ENCODE measurements at places on chromosomes 5 and 9.

DNA sequence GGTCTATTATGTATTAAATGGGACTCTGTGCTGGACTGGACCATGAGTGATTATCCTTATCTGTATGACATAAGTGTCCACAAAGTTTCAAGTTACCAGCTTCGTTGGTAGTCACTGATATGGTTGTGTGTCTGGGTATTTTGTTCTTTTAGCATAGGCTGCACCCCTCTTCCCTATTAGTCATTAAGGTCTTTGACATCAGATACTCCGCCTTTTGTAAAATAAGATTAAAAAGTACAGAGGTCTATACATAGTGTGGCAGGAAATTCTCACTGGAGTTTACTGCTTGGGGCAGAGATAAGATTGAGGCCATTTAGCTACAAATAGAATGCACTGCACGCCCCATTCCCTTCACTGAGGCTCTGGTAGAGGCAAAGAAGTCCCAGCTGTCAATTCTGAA, 99.4 kb downstream of the TMEM215 start:
- DNase-seq = no peak

GRCh38 chr9:26809795-26810194, 82.8 kb downstream of the CAAP1 start:
- no peak for DNase-seq

DNA sequence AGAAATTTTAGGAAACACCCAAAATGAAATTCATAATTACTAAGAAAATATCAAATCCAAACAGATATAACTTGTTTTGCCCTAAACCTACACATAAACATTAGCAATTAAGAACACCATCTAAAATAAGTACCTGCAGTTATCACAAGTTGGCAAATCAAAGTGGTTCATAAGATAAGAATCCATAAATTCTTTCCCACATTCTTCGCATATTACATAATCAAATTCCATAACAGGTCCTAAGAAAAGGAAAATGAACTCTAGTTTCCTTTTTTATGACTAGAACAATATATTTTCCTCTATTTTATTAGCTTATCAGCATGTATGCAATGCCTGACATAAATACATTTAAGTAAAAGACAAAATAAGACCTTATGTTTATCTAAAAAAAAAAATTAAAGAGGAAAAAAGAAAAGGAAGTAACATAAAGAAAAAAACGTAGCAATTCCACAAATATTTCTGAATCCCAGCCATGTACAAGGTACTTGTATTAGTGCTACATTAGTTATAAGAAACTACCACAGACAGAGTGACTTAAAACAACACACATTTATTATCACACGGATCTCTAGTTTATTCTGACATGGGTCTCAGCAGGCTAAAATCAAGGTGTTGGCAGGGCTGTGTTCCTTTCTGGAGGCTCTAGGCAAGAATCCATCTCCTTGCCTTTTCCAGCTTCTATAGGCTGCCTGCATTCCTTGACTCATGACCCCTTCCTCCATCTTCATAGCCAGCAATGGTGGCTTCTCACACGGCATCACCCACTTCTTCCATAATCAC, 7.5 kb downstream of the XPA start:
- DNase-seq = no peak

DNA sequence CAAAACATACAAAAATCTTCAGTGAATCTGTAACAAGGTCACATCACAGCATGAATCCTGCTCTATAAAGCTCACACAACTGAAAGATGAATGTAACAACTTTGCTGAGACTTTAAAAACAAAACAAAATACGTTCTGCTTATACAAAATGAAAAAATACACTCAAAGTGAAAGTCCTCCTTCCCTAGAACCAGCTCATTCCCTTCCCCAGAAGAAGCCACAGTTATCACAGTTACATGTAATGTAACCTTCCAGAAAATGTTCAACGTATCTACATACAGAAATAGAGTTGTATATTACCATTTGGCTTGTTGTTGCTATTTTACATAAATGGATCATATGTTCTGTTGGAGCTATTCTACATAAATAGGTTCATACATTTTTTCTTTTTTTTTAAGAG, 2.6 kb downstream of the AUH start:
- no peak for DNase-seq

DNA sequence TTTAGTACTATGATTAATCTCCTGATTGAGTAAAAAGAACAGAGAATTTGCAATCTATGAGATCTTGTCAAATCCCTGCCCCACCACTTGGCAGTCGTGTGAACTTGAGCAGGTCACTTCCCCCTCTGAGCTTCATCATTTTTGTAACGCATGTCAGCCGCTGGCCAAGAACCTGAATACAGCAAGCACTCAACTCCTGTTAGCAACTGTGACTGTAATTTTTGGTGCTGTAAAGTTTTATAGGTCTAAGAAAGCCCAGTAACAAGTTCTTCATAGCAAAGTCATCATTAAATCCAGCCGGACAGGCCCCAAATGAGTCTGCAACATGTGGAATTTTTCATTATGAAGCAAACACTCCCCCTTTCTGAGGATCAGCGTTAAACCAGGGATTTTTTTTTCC, 49.4 kb downstream of the DRD1 start:
- DNase-seq = no peak

- peak; percentile 79 for DNase-seq
Observed at GRCh38 chr5:142014911-142015584, 2.2 kb upstream of the GNPDA1 start.

- DNase-seq = no peak
Observed at GRCh38 chr5:11925701-11926100, 21.5 kb upstream of the CTNND2 start.

- DNase-seq = no peak
Observed at GRCh38 chr5:17058438-17058837, 122.3 kb upstream of the MYO10 start.

DNA sequence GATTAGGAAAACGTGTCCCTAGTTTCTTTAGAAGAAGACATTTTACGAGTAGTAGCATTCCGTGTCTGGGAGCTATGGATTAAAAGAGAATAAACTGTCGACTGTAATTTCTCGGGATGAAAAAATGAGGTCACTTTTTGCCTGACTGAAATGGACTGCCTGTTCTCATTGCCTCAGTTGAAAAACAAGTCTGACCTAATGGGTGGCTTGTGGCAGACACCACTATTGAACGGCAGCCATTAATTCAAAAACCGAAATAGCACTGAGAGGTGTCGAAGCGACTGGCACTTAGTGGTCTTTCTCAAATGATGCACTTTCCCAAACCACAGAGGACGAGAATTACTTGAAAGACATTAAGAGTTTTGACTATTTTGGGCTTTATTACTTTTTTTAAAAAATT, 35.4 kb downstream of the OSTF1 start:
- DNase-seq = no peak

DNA sequence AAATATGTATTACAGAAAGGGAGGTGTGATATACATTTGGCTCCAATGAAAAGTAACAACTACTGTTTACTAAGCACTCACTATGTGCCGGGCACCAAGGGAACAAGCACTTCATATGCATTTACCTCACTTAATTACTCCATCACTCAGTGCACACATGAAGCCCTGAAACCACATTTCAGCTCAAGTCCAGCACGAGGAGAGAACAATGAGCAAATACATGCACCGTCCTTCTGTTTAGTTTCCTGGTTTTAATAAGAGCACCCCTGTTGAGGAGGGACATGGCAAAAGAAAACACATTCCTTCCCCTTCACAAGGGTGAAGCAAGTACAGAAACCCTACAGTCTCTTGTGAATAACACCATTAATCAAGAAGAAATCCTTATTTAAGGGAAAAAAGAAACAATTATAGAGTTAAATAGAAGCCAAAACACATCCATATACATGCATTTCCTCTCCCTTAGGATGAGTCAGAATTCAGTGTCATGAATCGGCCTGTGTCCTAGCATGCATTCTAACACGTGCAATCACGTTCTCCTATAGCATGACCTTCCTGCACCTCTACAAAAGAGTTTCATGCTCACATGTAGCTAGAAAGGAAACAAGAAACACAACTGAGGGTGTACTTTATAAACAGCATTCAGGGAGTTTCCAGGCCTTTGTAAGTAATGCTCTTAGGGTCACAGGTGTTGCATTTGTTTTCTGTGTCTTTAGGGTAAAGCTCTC, 411.6 kb downstream of the BNC2 start:
- DNase-seq = no peak

GRCh38 chr9:7243838-7244237, 486.1 kb downstream of the KDM4C start:
- DNase-seq = no peak

GRCh38 chr5:132837868-132838267, 7.4 kb upstream of the SHROOM1 start:
- DNase-seq = no peak

DNA sequence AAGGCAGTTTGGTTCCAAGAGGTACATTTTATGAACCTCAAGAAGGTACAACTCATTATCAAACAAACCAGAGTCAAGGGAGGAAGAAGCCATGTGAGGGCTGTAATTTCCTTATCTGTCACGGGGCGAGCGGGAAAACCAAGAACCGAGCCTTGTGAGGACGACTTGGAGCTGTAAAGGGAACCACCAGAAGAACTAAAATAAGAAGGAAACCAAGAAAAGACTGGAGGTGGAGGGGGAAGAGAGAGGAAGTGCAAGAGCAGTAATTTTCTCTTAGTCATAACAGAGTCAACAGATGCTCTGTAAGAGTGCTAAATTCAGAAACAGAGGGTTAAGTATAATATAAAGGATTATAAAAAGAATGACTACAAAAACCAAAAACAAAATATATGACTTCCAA, 127.1 kb downstream of the DIRAS2 start:
- DNase-seq = no peak

GRCh38 chr9:107067739-107068416, 204.9 kb downstream of the ZNF462 start:
- no peak for DNase-seq

Data from NCI-H82 (cell line).